ENCODE measurements at places on chromosomes 5 and 9.
A peak's percentile ranks its signal among the peaks of the same experiment; 100 is the strongest.

- no peak for DNase-seq
Measured at GRCh38 chr9:135374591-135374990, 105.0 kb upstream of the PPP1R26 start.

GRCh38 chr9:129414377-129414992, 206.4 kb downstream of the C9orf50 start:
- DNase-seq, result peak; percentile 54

DNA sequence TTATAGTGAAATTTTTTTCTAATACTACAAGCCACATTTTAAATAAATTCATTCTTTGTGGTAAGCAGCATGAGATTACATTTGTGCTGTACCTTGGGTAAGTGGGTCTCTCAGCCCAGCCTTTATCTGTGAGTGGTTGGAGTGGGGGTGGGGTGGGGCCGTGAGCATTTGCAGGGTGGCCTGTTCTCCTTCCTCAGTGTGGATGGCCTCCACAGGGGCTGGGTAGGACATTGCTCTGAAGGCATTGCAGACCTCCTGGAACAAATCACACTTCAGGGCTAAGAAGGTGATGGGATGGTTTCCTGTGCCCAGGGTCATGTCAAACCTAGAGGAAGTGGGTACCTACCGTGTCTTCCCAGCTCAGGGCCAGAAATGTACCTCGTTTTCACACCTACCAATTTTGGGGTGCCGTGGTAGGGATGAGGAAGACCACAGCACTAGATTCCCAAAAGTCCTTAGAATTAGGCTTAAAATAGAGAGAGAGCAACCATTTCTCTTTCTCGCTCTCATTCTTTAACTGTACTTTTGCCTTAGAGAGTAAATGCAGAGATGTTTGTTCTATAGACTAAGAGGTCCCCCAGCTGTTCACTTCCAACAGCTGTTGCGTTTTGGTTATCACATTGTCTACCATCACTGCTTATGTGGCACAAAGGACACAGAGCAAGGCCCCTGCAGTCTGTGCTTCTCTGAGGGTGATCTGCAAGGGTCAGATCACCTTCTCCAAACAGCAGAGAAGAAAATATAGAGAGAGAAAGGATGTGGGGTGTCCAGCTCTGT, 83.4 kb upstream of the CTSL start:
- DNase-seq, result no peak

DNA sequence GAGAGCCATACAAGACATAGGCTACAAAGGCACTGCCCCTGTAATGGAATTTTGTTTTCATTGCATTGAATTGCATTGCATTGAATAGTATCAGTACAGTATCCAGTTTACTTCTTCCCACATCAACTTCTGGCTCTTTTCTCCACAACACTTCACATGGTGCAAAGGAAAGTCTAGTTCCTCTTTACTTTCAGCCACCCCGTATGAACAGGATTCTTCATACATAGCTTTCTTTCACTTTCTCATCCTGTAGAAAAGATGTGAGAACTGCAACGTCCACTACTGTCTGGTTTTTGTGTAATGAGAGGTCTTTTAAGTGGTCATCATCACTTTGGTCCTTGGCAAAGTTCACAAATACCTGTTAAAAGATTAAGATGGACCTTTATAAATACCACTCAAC, 20.2 kb downstream of the NIPSNAP3B start:
- no peak for DNase-seq

DNA sequence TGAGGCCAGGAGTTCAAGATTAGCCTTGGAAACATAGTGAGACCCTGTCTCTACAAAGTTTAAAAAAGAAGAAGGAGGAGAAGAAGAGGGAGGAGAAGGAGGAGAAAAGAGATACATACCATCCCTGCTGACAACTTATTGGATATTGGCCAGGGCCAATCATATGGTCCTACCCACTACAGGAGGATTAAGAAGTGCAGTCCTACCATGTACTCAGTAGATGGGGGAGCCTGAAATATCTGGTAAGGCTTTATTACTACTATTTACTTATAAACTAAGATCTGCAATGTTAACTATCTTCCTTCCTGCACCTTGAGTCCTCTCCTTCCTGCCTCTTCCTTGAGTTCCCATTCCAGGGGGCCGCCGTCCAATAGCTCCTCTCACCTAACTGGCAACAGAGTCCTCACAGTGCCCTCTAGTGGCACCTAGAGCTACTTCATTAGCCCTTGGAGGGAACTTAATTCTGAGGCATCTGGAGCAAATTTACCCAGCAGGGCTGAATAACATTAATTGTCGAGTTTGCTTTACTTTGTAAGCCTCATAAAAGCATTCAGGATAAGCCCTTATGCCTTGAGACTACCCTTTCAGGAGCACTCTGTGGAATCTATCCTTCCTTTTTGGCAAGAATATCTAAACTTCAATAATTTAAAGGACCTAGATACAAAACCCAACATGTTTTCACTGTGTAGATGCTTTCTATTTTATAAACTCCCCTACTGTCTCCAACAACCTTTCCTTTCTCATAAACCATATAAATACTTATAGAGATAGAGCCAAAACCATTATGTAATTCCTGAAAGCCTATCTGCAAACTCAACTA, 39.1 kb upstream of the RANBP6 start:
- peak; percentile 39 for DNase-seq

DNA sequence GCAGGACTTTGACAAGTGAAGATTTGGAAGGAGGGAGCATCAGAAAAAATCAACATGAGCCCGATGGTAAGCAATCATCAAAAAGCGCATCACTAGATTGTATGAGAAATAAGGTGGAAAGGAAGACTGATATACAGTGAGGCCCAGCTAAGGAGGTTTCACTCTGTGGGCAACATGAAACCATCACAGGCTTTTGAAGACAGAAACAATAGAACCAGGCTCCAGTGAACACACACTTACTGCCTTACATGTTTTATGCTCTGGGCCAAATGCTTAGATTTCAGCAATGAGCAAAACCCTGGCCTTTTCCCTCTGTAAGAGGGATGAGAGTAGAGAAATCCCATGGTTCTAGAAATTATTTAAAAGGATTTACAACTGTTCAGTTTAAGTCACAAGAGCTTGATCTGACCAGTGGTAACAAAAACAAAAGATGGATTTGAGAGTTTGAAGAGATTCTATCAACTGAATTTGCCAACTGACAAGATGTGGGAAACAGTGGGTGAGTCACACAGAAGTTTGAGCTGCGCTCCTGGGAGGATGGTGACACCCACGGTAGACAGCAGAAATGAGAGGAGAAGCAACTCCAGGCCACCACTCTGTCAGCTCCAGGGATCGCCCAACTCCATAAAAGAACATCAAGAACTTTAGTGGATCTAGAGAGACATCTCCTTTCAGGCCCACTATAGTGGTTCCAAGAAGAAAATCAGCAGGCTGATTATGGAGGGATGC, 261.8 kb downstream of the MCTP1 start:
- DNase-seq, result no peak

- no peak for DNase-seq
Measured at GRCh38 chr5:873328-873727, 19.3 kb downstream of the BRD9 start.

DNA sequence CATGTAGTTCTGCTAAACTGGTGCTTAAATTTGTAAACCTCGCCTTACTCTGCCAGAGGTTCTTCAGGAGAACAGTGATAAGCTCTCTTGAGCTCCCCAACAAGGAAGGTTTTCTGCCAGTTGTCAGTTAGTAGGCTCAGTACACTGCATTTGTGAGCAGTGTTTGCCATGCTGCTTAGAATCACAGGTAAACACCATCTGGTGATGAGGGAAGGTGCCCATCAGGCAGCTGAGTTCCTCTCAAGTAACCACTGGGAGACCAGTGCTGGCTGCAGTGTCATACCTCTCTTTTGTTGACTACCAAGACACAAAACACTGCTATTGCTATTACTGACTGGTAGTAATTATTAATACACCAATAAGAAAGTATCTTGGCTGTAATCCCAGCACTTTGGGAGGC, 186.2 kb upstream of the OTULINL start:
- no peak for DNase-seq
